ENCODE measurements at places on chromosomes 3 and 15.

- no peak for DNase-seq
Observed at GRCh38 chr3:100777271-100777670, 68.0 kb downstream of the TFG start.

GRCh38 chr3:98613616-98614015, 20.2 kb upstream of the CPOX start:
- no peak for DNase-seq

GRCh38 chr3:41317298-41317697, 118.0 kb downstream of the CTNNB1 start:
- DNase-seq: no peak

- DNase-seq: no peak
Observed at GRCh38 chr3:184676927-184677326, 34.9 kb downstream of the MAGEF1 start.

- no peak for DNase-seq
Observed at GRCh38 chr3:126918355-126918821, 64.5 kb upstream of the PLXNA1 start.

- no peak for DNase-seq
Observed at GRCh38 chr3:114452256-114452655, 158.4 kb downstream of the TIGIT start.

DNA sequence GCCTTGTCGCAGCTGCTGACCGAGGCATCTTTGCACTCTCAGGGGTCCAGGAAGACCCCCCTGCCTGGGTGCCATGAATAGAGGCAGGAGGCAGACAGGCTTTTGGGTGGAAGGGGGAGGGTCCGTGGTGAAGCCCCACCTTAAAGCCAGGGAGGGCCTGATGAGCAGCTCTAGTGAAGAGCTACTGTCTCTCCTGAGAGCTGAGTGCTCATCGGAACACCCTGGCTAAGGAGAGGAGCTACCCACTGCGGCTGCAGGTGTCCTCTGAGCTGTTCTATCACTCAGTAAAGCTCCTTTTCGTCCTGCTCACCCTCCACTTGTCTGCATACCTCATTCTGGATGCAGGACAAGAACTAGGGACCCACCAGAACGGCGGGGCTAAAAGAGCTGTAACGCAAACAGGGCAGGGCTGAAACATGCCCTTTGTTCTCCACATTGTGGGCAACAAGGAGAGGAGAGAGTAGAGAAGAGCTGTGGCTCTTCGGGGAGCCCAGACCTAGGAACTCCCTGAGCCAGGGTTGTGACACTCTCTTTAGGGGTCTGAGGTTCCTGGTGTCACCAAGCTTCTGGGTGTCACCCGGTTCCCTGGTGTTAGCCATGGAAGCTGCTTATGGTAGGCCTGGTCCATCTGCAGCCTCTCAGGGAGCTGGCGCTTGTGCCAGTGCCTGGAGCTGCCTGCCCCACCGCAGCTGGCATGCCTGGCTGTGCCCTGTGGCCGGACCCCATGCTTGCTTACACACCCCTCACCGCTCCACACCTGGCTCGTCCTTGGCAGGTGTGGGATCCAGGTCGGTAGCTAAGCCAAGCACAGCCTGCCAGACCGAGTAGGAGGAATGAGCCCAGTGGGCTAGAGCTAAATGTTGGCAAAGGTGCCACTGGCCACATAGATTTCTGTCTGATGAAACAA, 26.2 kb upstream of the TFG start:
- DNase-seq: no peak

GRCh38 chr3:34237946-34238345, 439.5 kb downstream of the PDCD6IP start:
- no peak for DNase-seq

- DNase-seq: no peak
Observed at GRCh38 chr15:48556159-48556897, 89.2 kb downstream of the FBN1 start.

DNA sequence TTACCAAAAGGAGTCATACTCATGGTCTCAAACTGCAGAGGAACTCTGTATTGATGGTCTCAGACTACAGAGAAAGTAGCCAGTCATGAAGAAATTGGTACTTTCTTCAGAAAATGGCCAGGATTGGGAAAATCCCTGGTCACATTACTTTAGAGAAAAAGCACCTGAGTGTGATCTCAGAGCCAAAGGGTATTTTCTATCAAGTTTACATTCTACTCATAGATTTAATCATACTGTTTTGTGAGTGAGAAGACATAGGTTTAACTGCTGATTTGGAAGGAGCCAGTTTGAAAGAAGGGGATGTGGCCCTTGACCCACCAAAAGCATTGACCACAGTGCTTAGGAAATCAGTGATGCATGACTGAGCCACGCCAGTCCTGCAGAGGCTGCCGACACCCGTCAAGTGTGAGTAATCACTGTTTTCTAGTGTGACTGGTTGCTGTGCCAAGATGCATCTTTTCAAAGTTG, 203.6 kb downstream of the AKAP13 start:
- peak; percentile 23 for DNase-seq

GRCh38 chr3:184261854-184262763, 756 bp upstream of the CAMK2N2 start:
- no peak for DNase-seq

GRCh38 chr15:57680021-57680420, 26.5 kb upstream of the POLR2M start:
- no peak for DNase-seq

GRCh38 chr3:9791127-9791526, 1.1 kb downstream of the TADA3 start:
- DNase-seq: no peak

DNA sequence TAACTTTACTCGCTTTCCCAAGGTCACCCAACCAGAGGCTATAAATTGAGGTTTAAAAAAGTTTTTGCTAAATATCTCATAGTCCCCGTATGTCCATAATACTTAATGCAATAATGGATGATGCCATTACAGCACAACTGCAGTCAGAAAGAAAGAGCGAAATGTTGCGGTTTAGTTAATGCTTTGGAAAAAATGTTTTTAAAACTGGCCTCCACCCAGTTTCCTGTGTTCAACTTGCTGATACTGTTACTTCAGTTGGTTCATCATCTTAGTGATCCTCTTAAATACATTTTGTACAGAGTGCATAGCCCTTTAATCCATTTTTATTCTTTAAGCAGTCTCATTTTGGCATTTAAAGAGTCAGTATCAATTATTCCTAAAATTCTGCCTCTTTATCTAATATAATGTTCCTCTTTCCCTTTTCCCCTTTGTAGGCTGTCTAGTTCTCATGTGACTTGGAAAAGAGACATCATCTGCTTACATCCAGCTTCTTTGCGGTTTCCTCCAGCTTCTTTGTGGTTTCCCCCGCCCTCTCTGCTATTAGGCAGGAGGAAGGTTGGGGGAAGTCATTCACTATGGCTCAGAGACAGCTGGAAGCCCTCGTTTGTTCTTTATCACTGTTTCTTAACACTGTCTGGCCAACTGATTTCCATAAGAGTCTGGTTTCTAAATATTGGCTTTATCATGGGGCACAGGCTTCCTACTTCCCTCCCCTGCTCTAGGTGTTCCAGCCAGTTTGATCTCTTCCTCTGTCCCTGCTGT, 154.3 kb downstream of the GOLIM4 start:
- no peak for DNase-seq

GRCh38 chr15:91599261-91599660, 254.2 kb upstream of the SLCO3A1 start:
- no peak for DNase-seq

- no peak for DNase-seq
Observed at GRCh38 chr3:30843877-30844276, 50.6 kb downstream of the GADL1 start.

- DNase-seq: no peak
Observed at GRCh38 chr3:28386049-28386448, 37.4 kb upstream of the AZI2 start.

DNA sequence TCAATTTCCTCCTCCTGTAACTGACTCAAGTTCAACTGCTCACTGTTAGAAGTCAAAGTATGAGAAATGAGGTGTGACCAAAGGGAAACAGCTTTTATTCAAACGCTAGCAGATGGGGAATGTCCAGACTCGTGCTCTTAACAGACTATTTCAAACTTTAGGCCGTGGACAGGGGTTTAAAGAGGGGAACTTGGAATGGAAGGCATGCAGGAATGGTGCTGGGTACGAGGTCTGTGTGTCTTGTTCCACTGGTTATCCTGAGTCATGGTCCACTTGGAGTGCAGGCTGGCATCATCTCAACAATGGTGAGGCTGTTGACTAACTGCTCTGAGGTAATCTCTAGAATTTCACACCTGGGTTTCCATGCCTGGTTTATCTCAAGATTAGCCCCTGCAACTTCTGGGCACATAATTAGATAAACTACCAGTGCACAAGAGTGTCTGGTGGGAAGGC, 22.9 kb upstream of the DNAAF4 start:
- no peak for DNase-seq

GRCh38 chr3:98553753-98554152, 22.0 kb downstream of the GPR15 start:
- no peak for DNase-seq

Data from effector CD4-positive, alpha-beta T cell (primary cell).